Astrocyte of the spinal cord (primary cell): ENCODE measurements at places on chromosomes 5 and 9.

DNA sequence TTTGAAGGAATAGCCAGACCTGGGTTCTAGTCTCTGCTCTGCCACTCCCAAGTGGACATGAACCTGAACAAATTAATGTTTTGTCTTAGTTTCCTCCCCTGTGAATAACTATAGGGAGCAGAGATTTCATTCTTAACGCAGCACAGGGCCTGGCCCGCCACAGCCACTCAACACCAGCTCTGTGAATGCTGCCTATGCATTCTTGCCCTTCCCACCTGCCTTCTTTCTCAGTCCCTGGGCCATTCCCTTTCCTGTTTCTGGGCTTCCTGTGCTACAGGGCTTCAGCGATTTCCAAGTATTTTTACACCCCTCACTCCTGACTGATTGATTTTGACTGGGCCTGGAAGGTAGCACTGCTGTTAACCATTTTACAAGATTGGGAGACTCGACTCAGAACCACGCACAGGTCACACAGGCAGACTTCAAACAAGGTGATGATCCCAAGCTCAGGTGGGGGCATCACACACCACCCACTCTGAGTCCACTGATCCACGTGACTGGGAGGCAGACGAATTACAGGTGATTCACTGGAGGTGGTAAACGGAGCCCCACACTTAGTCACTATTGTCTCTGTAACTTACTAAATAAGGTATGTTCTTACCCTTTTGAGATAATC lies 21.4 kb downstream of the PTPN3 start:
- no peak for DNase-seq

DNA sequence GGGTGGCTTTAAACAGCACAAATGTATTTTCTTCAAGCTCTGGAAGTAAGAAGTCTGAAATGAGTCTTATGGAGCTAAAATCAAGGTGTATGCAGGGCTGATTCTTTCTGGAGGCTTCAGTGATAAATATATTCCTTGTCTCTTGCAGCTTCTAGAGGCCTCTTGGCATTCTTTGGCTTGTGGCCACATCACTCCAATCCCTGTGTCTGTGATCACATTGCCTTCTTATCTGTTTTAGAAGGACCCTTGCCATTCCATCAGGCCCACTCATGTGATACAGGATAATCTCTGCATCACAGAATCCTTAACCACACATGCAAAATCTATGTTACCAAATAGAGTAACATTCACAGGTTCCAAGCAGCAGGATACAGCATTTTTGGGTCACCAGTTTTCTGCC lies 917.8 kb upstream of the C9orf72 start:
- no peak for DNase-seq

GRCh38 chr5:87243161-87243844 lies 24.4 kb upstream of the RASA1 start:
- DNase-seq: peak; percentile 73

- DNase-seq: no peak
Observed at GRCh38 chr5:153365547-153365946, 124.9 kb upstream of the GRIA1 start.

DNA sequence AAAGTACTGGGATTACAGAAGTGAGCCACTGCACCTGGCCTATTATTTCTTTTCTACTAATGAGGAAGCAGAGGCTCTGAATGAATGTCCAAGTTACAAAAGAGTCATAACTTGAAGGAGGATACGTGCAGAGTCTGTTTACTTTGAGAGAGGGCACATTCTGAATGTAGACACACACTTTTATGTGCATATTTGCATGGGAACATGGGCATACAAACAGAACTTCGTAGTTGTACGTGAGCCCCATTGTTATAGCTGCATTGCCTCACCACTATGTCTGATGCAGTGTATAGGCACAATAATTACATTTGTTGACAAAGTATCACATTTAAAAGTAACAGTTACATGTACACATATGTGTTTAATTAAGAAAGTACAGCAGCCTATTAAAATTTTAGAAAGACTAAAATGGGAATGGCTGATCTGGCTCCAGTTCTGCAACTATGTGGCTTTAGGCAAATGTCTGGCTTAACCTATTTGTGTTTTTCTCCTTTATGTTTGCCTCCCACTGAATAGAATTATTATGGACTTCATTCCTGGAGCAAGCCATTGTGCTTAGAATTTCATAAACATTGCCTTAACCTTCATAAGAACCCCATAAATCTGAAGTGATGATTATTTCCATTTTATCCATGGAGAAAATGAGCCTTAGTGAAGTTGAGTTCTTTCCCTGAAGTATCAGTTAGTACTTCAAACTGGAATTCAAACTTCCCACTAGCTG lies 3.0 kb upstream of the DPYSL3 start:
- no peak for DNase-seq

DNA sequence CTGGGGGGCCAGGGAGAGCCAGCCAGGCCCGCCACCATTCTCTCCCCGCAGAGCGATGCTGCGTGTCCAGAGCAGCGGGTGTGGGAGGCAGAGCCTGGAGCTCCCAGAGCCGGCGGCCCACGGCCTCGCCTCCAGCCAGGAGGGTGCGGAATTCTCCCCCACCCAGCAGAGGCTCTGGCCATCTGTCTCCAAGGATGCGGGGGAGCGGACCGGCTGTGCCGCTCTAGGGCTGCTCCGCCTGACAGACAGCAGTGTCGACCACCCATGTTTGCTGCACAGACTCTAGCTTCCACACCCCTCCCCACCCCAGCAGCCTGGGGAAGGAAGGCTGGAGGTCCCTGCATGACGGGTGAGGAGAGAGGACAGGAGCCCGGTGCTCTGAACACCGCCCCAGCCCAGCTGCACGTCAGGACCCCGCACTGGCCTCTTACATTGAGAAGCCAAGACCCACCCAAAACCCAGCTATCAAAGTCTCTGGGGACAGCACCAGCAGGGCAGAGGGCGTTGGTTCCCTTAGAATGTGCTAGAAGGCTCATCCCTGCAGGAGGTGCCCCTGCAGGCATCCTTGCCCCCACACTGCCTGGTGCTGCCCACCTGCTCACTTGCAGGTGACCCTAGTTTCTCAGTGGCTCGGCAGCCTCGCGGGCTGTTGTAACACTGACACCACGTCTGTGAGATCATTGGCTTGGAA lies 29.7 kb upstream of the FCN1 start:
- no peak for DNase-seq

DNA sequence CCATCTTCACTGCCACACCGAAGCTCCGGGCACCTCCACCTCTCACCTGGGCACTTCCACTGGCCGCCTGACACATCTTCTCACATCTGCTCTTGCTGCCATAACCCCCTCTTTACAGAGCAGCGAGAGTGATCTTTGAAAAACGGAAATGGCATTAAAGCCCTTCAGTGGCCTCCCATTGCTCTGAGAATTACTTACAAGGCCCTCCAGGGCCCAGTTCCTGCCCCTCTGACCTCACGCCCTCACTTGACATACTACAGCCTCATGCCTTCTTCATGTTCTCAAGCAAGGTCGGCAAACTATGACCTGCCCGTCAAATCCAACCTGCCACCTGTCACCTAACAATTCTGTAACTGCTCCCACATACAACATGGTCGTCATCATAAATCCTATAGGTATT lies 187.3 kb downstream of the NR3C1 start:
- no peak for DNase-seq

DNA sequence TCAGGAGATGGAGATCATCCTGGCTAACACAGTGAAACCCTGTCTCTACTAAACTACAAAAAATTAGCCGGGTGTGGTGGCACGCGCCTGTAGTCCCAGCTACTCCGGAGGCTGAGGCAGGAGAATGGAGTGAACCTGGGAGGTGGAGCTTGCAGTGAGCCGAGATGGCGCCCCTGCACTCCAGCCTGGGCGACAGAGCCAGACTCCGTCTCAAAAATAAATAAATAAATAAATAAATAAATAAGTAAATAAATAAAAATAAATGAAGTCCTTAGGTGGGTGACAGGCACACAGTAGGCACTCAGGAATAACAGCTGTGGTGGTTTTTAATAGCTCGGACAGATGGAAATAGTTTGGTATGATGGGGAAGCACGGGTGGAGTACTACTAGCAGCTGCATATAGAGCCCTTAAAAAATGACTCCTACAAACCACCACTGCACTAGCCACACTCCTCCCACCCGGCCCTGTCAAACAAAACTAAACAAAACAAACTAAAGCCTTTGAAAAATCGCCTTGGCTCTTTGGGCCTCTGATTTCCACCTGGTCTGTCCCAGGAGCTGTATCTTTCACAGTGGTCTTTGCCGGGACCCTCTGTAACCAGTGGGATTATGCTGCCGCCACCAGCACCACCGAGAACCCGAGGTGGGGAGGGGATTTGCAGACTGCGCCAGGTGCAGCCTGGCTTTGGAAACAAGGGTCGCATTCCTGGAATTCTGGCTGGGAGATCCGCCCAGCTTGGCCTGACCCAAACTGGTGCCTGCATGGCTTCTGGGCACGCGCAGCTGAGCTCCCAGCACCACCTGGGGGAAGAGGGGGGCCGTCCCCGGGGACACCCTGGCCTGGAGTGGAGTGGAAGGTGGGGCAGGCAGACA lies 5.1 kb upstream of the WDR5 start:
- DNase-seq: no peak
